H1 (cell line): ENCODE measurements at places on chromosomes 11 and 22.

DNA sequence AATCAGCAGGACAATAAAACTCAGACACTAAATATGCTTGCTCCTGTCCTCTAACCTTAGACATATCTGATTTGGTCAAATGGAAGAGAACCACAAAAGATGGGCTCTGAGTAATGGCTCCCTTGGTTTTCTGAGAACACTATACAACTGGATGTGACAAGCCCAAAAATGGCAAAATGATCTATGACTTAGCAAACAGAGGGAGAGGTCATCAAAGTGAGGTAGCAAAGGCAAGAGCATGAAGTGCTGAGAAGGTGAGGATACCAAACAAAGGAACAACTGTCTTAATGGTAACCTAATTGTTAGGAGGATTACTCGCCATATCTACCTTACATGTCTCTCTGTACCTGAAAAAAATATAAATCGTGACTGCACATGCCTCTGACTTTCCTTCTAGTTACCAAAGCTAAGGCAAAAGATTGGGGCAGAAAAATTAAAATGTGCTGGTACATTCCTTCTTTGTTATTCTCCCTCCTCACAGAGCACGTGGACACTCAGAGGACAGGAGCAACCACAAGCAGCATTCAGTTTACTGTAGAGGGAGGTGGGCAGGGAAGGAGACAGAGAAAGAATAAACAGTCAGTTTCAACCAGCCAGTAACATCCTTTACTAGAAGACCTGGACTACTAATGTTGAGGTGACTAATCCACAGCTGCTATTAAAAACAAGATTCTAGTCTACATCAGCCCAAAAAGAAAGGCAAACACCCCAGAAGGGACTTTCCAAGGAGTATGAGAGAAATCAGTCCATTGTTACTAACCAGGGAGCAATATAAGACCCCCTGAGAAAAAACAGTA lies 88.8 kb downstream of the AMBRA1 start:
- DNase-seq, result no peak
- no peak overlapping the region for H3K27ac ChIP-seq
- no peak overlapping the region for H3K4me3 ChIP-seq

GRCh38 chr11:63768237-63769041 lies at the start of gene ZFTA:
Gene ZFTA, minus strand, starts transcription at chr11:63768775. Its CDS starts 153 bp downstream, at chr11:63768622.
- H3K4me1 ChIP-seq, result peaks cover 20% of the 10 kb centered on the region
- peak within 1 kb of the TSS; percentile 83 for H3K4me3 ChIP-seq
- peak within 1 kb of the TSS; percentile 83; the same call in 1 of the 2 replicates for H3K27ac ChIP-seq
- no peaks in the 10 kb centered on the region; the same call in 1 of the 2 replicates for H3K36me3 ChIP-seq
- peaks cover 16% of the 10 kb centered on the region for H3K27me3 ChIP-seq

DNA sequence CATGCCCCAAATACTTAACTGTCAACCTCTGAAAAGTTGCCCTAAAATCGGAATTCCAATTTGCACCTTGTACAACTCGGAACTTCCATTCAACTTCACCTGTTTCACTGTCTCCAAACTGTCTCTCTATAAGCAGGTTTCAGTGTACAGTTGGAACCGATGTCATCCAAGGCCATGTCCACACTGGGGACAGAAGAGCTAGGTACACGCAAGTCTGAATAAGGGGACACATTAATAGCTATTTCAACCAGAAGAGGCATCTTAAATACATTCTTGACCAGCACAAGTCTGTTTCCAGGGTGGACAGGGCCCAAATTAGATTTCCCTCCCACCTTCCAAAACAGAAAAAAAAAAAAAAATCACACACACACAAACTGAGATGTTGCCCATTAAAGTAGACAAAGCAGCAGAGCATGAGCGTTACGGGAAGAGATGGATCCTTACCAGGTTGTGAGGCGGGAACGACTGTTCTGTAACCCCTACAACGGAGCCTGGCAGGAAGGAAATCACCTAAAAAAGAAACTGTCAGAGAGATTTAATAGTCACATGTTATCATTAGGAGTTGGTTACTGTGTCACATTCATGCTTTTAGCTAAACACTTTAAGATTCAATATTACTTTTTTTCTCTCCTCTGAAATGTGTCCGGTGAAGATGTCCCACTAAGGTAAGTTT lies 1.7 kb downstream of the CREBZF start:
- DNase-seq, result no peak
- H3K27ac ChIP-seq, result no peak overlapping the region
- H3K4me1 ChIP-seq, result no peaks in the 10 kb centered on the region; the same call in 1 of the 2 replicates
- no peaks in the 10 kb centered on the region for H3K36me3 ChIP-seq
- peak overlapping the region; percentile 98 for H3K4me3 ChIP-seq

DNA sequence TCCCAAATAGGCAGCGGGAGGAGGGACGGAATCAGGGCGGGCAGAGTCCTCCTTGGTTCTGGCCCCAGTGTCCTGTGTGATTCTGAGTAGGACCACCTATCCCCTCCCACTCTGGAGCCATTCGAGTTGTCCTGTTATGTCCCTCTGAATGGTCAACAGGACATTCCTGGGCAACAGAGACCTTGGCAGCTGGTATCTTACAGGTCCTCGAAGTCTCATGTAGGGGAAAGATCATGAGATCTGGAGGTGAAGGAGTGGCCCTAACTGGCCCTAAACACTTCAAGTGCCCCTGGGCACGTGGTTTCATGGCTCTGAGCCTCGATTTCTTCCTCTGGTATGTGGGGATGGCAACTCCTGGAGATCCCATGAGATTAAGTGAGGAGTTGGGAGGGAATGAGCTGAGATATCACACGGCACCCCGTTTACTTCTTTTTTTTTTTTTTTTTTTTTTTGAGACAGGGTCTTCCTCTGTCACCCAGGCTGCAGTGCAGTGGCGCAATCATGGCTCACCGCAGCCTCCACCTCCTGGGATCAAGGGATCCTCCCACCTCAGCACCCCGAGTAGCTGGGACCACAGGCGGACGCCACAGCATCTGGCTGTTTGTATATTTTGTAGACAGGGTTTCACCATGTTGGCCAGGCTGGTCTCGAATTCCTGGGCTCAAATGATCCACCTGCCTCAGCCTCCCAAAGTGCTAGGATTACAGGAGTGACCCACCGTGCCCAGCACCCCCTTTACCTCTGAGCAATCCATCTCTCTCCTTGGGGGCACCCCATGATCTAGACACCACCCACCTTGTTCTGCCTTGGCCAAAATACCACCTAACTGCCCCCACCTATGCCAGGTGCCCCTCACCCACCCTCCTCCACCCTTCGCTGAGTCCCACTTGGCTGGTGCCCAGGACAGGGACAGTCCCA lies 6.8 kb downstream of the LIF start:
- no peak overlapping the region for H3K27ac ChIP-seq
- no peaks in the 10 kb centered on the region for H3K27me3 ChIP-seq
- DNase-seq, result no peak
- no peaks in the 10 kb centered on the region for H3K36me3 ChIP-seq
- H3K4me1 ChIP-seq, result peaks cover 22% of the 10 kb centered on the region

DNA sequence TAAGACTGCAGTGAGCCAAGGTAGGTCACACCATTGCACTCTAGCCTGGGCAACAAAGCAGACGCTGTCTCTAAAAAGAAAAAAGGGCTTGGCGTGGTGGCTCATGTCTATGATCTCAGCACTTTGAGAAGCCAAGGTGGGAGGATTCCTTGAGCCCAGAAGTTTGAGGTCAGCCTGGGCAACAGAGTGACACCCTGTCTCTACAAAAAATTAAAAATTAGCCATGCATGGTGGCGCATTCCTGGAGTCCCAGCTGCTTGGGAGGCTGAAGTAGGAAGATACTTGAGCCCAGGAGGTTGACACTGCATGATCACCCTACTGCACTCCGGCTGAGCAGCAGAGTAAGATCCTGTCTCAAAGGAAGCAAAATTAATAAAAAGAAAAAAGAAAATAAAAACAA lies 38.9 kb upstream of the RDX start:
- H3K4me3 ChIP-seq, result no peak overlapping the region
- no peaks in the 10 kb centered on the region for H3K36me3 ChIP-seq
- no peak for DNase-seq
- H3K27me3 ChIP-seq, result no peaks in the 10 kb centered on the region
- no peak overlapping the region for H3K27ac ChIP-seq
- 0 out of 2 replicates have a peak, but pooled peaks cover 2% of the 10 kb centered on the region for H3K4me1 ChIP-seq
